ENCODE measurements at places on chromosomes 5 and 9. TPM values are rescaled to one million over a fixed set of nuclear protein-coding genes. Genes with fewer than 3 reads are reported as not detected.

PAEP gene
- total RNA-seq = not detected

ARHGEF39 gene
- total RNA-seq = 0.41 TPM

SLC25A2 gene
- total RNA-seq = 0.11 TPM

SMIM15 gene
- total RNA-seq = 71.8 TPM

CBY3 gene
- total RNA-seq = not detected

SERF1A gene
- 5.9 TPM for total RNA-seq
